Stimulated activated CD4-positive, alpha-beta T cell treated with anti-CD3 and anti-CD28 coated beads, Interleukin-15, amount 100 ng/mL, for 48 hours (primary cell): ENCODE measurements at places on chromosomes 5 and 9.

DNA sequence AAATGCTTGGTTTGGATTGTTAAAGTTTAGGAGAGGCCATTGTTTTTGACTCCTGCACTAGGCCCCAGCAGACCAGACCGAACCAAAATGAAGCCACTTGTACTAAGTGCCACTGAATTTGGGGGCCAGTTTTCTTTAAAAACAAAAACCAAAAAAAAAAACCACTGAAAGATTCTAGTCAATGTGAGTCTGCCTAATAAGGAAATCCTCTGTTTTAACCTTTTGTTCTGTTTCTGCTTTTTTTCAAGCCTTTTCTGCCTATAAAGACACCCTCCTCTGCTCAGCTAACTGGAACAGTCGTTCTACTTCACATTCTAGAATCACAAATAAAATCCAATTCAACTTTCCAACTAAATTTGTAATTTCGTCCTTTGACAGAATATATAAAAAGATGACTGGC lies 64.9 kb downstream of the SERINC5 start:
- no peak for DNase-seq

DNA sequence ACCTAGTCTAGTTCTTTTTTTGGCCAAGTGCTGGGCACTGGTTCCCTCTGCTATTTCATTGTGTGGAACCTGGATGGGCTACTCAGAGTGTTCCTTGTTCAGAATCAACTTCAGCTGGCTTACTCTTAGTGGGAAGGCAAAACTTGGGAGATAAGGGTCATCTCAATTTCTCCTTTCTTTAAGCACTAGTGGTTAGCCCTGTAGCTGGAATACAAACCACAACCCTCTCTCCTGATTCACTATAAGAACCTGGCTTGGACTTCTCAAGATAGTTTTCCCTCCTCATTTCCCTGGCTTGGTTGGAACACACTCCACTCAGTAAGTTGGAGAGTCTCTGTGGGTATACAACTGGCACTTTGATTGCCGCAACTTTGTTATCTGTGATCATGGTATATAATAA lies 35.1 kb downstream of the GRIA1 start:
- no peak for DNase-seq

GRCh38 chr9:5425006-5425628 lies 12.6 kb downstream of the PLGRKT start:
- no peak for DNase-seq

DNA sequence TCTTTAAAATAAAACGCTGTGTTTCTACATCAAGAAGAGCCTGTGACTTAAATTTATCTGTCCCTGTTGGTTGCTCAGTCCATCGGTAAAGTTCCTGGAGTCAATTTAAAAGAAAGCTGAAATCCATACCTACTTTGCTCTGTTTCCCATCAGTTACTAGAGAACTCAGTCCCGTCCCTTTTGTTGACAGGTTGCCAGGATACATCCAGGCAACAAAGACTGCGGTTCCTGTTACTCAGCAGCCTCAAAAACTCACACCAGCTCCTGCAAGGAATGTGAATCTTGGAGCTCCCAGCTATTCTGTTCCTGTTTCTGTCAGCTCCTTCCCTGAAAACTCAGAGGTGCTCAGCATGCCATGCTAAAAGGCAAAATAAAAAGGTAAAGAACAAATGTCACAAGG lies at the start of gene ZNF474:
TSS of gene ZNF474 (plus strand) at position 241 of the 400 bp plus-strand sequence. CDS start 22,445 bp downstream, outside the sequence.
- no peak for DNase-seq

DNA sequence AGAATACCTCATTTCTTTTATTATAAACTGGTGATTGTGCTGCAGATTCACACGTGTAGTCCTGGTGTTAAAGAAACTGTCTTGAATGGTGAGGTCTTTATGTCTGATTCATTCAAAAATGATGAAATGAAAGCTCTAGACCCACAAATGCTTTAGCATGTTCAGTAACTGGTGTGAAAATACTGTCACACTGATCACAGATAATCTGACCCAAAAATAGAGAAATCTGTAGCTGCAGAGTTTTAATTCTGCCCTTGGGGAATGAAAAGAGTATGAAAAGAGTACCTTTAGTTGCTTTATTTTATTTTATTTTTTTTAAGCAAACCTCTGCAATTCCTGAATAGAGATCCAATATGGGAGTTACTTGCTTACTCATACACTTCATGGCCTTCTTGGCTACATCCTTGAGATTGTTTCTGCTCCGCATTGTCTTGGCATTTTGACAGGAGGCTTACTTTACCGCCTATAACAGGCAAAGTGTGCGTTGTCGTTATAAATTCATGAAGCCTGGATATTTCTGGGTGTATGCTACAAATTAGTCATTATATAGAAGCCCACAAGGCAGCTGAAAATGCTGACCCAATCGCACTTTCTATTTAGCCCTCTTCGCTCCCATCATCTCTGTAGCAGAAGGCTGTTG lies 2.7 kb downstream of the RGMB start:
- no peak for DNase-seq

DNA sequence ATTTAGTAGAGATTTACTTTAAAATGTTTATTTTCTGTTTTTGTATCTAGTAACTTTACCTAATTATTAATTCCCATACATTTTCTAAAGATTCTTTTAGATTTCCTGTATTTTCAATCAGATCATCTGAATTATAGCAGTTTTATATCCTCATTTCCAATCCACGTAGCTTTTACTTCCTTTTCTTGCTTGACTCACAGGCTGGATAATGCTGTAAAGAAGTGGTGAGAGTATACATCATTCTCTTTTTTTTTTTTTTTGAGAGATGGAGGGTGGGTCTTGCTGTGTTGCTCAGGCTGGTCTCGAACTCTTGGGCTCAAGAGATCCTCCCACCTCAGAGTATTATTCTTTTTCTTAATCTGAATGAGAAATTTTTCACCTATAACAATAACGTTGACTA lies 11.2 kb upstream of the SETX start:
- DNase-seq: no peak

- no peak for DNase-seq
These were observed 631.8 kb downstream of the GABRG2 start for GRCh38 chr5:162699361-162699760.

DNA sequence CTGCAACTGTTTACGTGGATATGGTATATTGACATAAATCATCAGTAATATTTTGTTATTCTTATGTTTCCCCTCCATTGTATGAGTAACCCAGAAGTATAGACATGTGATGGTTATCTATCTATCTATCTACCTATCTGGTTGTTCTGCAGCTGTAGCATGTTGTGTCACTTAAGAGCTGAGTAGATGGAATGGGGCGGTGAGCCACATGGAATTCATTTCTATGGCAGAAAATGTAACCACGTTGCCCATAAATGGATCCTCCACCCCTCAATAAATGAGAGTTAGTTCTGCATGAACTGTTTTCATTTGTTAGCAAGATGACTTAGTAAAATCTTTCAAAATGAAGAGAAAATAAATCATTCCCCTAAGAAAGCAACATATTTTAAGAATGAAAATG lies 553.2 kb downstream of the MAT2B start:
- no peak for DNase-seq

GRCh38 chr9:133135146-133135745 lies 14.2 kb upstream of the RALGDS start:
- peak; percentile 59 for DNase-seq

DNA sequence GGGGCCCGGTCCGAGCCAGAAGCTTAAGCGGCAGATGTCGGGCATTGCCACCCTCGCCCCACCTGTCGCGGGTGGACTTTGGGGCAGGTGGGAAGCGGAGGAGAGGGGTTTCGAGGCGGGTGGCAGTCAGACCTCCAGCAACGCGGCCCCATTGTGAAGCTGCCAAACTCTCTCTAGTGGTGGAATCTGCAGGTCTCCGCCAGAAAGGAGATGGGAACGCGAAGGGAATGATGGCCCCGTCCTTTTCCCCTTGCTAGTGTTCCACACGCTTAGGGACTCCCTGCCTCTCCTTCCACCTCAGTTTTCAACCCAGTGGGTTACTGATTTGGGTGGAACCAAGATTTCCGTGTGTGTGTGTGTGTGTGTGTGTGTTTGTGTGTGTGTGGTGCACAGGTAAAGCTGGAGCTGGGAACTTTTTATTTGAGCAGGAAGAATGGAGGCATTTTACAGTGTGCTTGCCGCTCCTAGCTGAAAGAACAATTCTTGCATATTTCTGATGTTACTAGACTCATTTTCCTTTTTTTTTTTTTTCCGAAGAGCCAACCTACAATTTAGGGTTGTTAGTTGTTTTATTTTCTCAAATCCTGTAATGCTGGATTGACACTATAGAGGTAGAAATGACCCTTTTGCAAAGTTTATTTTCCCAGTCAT lies 1.3 kb downstream of the MACIR start:
- DNase-seq: peak; percentile 4

DNA sequence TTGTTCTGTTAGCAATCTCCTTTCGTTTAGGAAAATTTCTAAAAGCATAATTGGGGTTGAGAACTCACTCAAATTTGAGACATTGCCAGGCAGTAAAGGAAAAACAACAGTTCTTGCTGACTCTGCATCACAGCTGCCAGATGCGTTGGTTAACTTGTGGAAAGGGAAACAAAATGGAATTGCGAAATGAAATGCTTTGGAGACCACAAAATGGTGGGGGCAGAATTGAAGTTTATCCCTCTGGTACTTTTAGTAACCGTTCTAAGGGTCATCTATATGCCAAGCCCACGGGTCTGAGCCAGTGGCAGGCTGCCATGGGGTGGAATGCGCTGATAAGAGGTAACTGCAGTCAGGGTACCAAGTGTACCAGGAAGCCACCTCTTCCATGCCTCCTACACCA lies 28.6 kb upstream of the SELENOP start:
- no peak for DNase-seq

DNA sequence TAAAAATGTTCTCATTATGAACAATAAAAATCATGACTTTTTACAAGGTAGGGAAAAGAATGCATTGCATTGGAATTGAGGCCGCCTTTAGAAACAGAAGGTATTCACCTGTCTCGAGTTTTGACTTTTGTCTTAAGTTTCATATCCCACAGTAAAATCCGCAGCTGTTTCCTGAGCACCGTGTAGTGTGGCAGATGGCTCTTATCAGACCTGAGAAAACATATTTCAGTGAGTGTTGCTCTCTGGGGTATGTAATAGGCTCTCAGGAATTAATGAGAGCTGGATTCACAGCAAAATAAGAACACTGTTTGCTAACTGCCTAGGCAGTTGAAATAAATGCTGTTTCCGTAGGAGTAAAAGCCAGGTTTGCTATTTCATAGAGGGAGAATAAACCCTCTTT lies 221.4 kb downstream of the CFAP90 start:
- no peak for DNase-seq

DNA sequence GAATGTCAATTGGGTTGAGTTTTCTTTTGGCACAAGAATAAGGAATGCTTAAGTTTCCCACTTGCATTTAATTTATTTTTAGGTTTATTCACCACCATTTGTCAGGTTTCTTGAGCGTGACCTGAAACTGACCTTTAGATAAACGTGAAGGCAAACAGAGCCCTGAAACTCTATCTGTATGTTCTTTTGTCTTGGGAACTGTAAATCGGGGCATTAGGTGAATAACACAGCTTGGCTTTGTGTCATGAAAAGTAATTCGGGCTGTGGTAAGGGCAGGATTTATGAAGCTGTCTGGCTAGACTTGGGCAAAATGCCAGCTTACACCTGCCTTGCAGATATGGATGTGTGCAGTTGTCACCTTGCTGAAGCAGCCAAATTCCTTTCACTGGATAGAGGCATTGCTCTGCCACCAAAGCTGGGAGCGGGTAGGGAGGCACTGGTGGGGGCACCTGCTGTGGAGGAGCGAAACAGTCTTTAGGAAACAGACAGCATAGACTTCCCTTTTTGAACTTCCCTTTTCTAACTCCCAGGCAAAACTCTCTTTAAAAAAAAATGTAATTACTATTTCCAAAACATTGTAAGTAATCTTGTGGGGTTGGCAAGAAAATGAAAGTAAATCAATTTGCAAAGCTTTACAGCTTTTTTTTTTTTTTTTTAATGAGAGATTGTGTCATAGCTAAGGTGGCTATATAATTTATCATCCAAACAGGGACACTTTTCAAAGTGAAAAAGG lies 545.2 kb downstream of the CSNK1G3 start:
- DNase-seq: no peak

- DNase-seq: no peak
These were observed 584.5 kb downstream of the TLE4 start for GRCh38 chr9:80156262-80156661.

GRCh38 chr5:180138214-180138975 lies 66.8 kb upstream of the RNF130 start:
- DNase-seq: no peak

GRCh38 chr5:92505925-92506324 lies 1075.1 kb downstream of the NR2F1-AS1 start:
- no peak for DNase-seq

GRCh38 chr9:121299467-121300282 lies 31.7 kb downstream of the GSN start:
- DNase-seq: no peak

GRCh38 chr5:124858612-124859011 lies 112.2 kb upstream of the ZNF608 start:
- DNase-seq: no peak

- DNase-seq: no peak
These were observed 3.1 kb downstream of the LCN1 start for GRCh38 chr9:135524130-135524861.

DNA sequence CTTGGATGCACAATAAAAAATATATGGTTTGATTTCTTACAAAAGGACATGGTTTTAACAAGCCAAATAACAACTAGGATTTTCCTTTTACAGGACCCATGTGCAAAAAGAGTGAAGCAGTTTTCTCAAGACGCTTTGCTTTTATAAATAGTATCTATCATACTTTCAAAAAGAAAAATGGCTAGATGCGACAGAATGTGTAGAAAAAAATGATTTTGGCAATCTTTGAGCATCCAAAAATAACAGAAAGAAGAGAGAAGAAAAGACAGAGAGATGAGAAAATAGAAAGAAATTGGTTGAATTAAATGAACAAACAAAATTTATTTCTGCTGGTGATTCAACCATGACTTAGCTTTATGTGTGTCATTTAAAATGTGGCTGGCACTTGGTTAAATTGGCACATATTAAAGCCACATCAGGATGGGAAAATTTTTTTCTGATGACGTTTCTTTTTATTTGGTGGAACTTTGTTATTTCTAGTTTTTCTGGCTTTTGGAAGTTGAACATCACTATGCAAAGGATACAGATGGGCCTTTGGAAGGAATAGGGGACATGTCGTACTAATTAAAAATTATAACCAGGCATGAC lies 35.6 kb upstream of the NREP start:
- no peak for DNase-seq

- no peak for DNase-seq
These were observed 6.7 kb upstream of the CAST start for GRCh38 chr5:96655506-96655905.

- no peak for DNase-seq
These were observed 45.6 kb downstream of the COL15A1 start for GRCh38 chr9:98989036-98990000.

DNA sequence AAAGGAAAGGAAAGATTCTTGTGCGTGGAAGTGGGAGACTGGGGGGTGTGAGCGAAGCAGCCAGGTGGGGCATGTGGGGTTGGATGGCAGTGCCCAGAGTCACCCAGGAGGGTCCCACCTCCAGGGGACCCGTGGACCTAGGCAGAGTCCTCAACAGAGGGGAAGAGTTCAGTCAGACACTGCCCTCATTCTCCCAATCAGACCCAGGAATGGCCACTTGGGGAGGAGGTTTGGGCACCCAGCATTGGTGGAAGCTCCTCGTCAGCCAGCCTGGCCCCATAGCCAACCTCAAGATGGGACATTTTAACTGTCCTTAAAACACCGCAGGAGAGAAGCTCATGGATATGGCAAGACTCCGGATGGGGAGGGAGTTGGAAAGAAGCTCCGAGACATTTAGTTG lies 21.9 kb upstream of the LAMC3 start:
- DNase-seq: no peak
